ENCODE measurements at places on chromosomes 4 and X. TPM values are rescaled to one million over a fixed set of nuclear protein-coding genes. Genes with fewer than 3 reads are reported as not detected.

DNA sequence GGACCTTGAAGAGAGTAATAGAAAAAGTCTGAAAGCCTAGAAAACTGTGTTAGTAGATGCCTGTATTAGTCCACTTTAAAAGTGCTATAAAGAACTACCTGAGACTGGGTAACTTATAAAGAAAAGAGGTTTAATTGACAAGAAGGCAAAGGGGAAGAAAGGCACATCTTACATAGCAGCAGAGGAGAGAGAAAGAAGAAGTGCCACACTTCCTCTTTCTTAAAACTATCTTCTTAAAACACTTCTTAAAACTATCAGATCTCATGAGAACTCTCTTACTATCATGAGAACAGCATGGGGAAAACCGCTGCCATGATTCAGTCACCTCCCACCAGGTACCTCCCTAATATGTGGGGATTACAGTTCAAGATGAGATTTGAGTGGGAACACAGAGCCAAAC, 18.8 kb upstream of the COL25A1 start:
- DNase-seq: no peak

DNA sequence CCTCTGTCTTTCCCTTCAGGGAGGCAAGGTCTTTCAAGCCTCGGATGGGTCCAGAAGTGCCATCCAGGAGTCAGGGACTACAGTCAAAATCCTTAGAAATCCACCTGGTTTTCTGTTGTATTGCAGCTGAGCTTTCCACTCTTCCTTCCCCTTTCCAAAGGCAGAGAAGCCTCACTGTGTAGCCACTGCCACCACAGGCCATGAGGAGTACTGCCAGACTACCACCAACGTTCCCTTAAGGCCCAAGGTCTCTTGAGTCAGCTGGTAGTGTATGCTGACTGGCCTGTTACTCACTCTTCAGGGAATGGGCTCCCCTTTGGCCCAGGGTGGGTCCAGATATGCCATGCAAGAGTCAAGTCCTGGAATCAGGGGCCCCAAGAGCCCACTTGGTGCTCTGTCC, 1454.1 kb downstream of the PCDH19 start:
- no peak for DNase-seq

DNA sequence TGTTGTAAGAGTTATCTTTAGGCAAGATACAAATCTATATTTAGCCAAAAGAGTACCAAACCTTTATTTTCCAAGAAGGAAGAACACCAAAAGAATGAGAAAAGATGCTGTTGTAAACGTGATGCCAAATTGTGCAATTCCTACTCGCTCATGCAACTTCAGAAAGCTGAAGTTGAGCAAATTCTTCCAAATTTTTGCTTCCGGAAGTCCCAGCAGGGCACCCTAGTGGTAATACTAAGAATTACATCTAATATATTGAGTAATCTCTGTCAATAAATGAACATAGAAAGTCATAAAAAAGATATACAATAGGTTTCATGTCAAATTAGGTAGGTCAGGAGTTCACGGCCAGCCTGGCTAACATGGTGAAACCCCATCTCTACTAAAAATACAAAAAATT, 36.0 kb upstream of the SMARCAD1 start:
- no peak for DNase-seq

DNA sequence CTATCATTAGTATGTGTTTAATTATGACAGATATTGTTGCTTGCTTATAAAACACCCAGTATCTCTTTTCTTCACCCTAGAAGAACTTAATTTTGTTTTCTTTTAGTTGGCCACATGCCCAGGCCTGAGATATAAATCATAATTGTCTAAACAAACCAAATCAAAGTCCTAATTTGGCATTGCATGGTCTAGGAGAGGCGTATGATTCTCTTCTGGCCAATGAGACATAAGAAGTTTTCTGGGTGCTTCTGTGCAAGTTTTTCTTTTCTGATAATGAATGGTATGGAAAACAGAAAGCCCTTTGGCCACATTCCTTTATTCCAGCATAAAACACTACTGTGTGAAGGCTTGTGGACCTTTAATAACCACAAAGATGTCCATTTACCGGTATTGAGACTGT, 192.9 kb upstream of the CTSO start:
- DNase-seq: no peak

GRCh38 chr4:127832585-127832984, 48.1 kb upstream of the PLK4 start:
- DNase-seq: no peak

DNA sequence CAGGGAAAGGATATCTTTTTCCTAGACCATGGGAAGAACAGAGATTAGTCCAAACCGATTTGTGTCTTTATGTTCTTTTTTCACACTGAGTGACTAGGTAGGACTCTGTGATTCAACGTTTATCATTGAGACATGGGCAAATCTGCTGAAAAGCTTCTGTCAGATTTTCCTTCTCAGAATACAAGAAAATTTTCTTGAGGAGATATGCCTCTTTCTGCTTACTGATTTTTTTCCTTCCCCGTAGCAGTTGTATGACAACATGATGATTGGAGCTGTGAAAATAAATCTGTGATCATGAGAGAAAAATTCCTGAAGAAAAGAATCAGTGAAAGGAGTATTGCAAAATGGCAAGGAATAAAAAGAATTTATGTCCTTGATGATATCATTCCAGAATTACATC, 130.6 kb upstream of the FAT4 start:
- DNase-seq: no peak

The SHOX gene
- polyA plus RNA-seq: 0.58 TPM

The GPR82 gene
- 0.06 TPM for polyA plus RNA-seq

The RPS6KA6 gene
- 3.8 TPM for polyA plus RNA-seq
